ENCODE measurements at places on chromosomes 13 and 19. TPM values are rescaled to one million over a fixed set of nuclear protein-coding genes. Genes with fewer than 3 reads are reported as not detected.

DNA sequence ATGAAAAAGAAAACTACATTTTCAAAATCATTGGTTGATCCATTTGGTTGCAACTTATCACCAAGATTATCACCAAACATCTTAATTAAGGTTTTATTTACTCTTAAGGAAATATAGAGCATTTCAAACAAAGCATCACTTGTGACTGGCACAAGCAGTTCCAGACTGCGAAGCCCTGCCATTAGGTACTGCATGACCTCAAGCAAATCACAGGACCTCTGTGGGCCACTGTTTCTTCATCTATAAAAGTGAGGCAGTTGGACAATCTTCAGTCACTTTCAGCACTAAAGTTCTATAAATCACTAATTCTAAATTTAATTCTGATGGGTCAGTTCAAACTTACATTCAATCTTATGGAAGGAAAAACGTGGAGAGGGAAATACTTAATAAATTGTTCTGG, 2.0 kb downstream of the ELF1 start:
- no peak for DNase-seq

The CACNG7 gene
- total RNA-seq, result not detected

- no peak for DNase-seq
These were observed 3.8 kb upstream of the FGF14 start for GRCh38 chr13:102405499-102406100.

DNA sequence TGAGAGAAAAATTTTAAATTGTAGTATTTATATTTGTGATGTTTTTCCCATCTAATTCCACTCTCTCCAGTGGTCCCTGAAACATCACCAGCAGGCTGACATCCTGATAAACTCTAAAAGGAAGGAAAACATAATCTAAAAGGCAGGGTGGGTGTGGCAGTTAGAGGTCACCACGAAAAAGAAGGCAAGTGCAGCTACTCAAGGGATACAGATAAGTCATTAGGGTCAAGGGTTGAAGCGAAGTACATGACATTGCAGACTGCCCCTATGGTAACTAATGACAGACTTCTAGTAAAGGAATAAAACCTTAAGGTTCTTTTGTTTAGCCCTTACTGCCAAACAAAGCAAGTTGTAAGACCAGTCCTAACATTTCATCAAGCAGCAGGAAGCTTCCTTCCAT, 6.0 kb upstream of the NEK3 start:
- no peak for DNase-seq

GRCh38 chr19:35090506-35091214, 25.0 kb upstream of the FXYD3 start:
- DNase-seq, result no peak

The RFPL4AL1 gene
- total RNA-seq, result not detected

The OR10H2 gene
- not detected for total RNA-seq

All from Right ventricle myocardium inferior (tissue), 1 donor.